ENCODE measurements at places on chromosomes 5 and 9. TPM values are rescaled to one million over a fixed set of nuclear protein-coding genes. Genes with fewer than 3 reads are reported as not detected.

GRCh38 chr5:64612344-64612961 is 77.8 kb upstream of the SHISAL2B start:
- H3K4me1 ChIP-seq = no peaks in the 10 kb centered on the region
- H3K27me3 ChIP-seq = no peaks in the 10 kb centered on the region
- no peak overlapping the region for H3K27ac ChIP-seq
- DNase-seq = no peak

- no peaks in the 10 kb centered on the region for H3K4me1 ChIP-seq
- no peak for DNase-seq
- H3K27ac ChIP-seq = no peak overlapping the region
- H3K36me3 ChIP-seq = no peaks in the 10 kb centered on the region
- H3K27me3 ChIP-seq = no peaks in the 10 kb centered on the region
- no peak overlapping the region for H3K4me3 ChIP-seq
Observed at GRCh38 chr9:81969971-81970370, 18.6 kb upstream of the SPATA31D1 start.

- H3K27ac ChIP-seq = no peak overlapping the region
- no peaks in the 10 kb centered on the region for H3K27me3 ChIP-seq
- no peak for DNase-seq
- H3K4me3 ChIP-seq = no peak overlapping the region
- no peaks in the 10 kb centered on the region for H3K36me3 ChIP-seq
- H3K4me1 ChIP-seq = no peaks in the 10 kb centered on the region
Observed at GRCh38 chr5:165004175-165004574, 1498.8 kb downstream of the MAT2B start.

GRCh38 chr5:143010351-143010750 is 240.2 kb downstream of the ARHGAP26 start:
- H3K27ac ChIP-seq = no peak overlapping the region
- no peaks in the 10 kb centered on the region for H3K4me1 ChIP-seq
- no peak for DNase-seq
- no peaks in the 10 kb centered on the region for H3K36me3 ChIP-seq

GRCh38 chr5:128671943-128672342 is 133.9 kb upstream of the FBN2 start:
- DNase-seq = no peak
- no peaks in the 10 kb centered on the region for H3K4me1 ChIP-seq
- H3K27ac ChIP-seq = no peak overlapping the region
- H3K27me3 ChIP-seq = no peaks in the 10 kb centered on the region

GRCh38 chr9:77435277-77435676 is 212.8 kb downstream of the GNA14 start:
- H3K27ac ChIP-seq = no peak overlapping the region
- DNase-seq = no peak
- H3K36me3 ChIP-seq = no peaks in the 10 kb centered on the region
- no peak overlapping the region for H3K4me3 ChIP-seq

The ANKRD31 gene
- total RNA-seq = 0.15 TPM

The FAM78A gene
- 1.00 TPM for total RNA-seq
